ENCODE measurements at places on chromosomes 4 and X. TPM values are rescaled to one million over a fixed set of nuclear protein-coding genes. Genes with fewer than 3 reads are reported as not detected.

The HS6ST2 gene
- 2.9 TPM for total RNA-seq

The SSX2 gene
- total RNA-seq: not detected

The BRS3 gene
- not detected for total RNA-seq

The SPANXA2 gene
- total RNA-seq: not detected

The TRMT10A gene
- 9.1 TPM for total RNA-seq

The PHKA1 gene
- 3.1 TPM for total RNA-seq

The MAP9 gene
- 8.1 TPM for total RNA-seq

The FGF5 gene
- not detected for total RNA-seq

The SMIM31 gene
- total RNA-seq: not detected

The CXCL8 gene
- not detected for total RNA-seq

The KANTR gene
- 20.0 TPM for total RNA-seq

The SCD5 gene
- total RNA-seq: 31.9 TPM

The CAPN6 gene
- not detected for total RNA-seq

The CYSLTR1 gene
- 0.25 TPM for total RNA-seq

The FABP2 gene
- not detected for total RNA-seq

The AREG gene
- total RNA-seq: not detected

The FRAS1 gene
- total RNA-seq: 18.7 TPM

The SLIT2 gene
- total RNA-seq: 21.6 TPM

The SYTL5 gene
- total RNA-seq: not detected

The AKAP14 gene
- not detected for total RNA-seq

The CEP44 gene
- 29.0 TPM for total RNA-seq

The FATE1 gene
- total RNA-seq: not detected

The S100P gene
- total RNA-seq: not detected

The GABRG1 gene
- total RNA-seq: not detected

The ARSD gene
- total RNA-seq: 13.3 TPM

The MAGEA9B gene
- not detected for total RNA-seq

The SMARCA5 gene
- 107 TPM for total RNA-seq

The EXOC1 gene
- 102 TPM for total RNA-seq

The SPANXN3 gene
- not detected for total RNA-seq

The NUP62CL gene
- 1.6 TPM for total RNA-seq

The CHST7 gene
- 1.7 TPM for total RNA-seq

The TMEM255A gene
- total RNA-seq: 7.6 TPM

The BTC gene
- total RNA-seq: not detected

The FAM156A gene
- total RNA-seq: 22.1 TPM

The ZNF280C gene
- total RNA-seq: 13.0 TPM

The FAAH2 gene
- 1.8 TPM for total RNA-seq

The APLN gene
- total RNA-seq: not detected

The MAGEA8 gene
- total RNA-seq: not detected

Data from glutamatergic neuron (in vitro differentiated cells).